ENCODE measurements at places on chromosomes 3 and 15. TPM values are rescaled to one million over a fixed set of nuclear protein-coding genes. Genes with fewer than 3 reads are reported as not detected.

GRCh38 chr3:66702126-66702525 lies 201.3 kb upstream of the LRIG1 start:
- DNase-seq, result no peak
- no peaks in the 10 kb centered on the region for H3K27me3 ChIP-seq
- no peaks in the 10 kb centered on the region for H3K4me1 ChIP-seq

DNA sequence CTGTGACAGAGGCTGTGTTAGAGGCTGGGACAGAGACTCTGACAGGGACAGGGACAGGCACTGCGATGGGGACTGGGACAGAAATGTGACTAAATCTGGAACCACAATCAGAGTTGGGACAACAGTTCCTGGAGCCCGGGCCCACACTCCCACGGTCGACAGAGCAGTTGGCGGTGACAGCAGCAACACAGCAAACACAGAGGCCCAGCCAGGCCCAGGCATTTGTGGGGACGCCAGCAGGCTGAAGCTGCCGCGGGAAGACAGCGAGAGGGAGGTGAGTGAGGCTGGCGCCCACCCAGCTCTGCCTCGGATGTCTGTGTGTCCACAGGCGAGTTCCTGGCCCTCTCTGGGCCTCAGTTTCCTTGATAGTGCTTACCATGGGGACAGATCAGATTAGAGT lies 9.3 kb upstream of the HCN4 start:
- H3K27me3 ChIP-seq, result no peaks in the 10 kb centered on the region
- no peak overlapping the region for H3K27ac ChIP-seq
- H3K4me3 ChIP-seq, result no peak overlapping the region
- DNase-seq, result no peak
- no peaks in the 10 kb centered on the region for H3K36me3 ChIP-seq

DNA sequence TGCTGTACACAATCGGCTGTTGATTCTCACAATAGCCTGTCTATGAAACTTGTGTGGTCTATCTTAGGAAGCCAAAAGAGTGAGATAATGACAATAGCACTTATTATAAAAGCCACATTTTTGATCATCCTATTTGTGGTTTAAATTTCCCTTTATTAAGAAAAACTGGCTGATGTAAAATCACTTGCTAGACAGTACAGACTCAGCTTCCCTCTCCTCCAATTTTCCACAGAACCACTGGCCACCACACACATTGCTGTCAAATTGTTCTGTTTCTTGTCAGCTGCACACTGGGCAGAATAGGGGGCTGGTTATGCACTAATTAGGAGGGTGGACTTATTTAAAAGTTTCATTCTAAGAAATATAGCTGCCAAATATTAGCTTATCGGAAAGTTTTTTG lies 425.9 kb downstream of the EPHA3 start:
- no peaks in the 10 kb centered on the region for H3K4me1 ChIP-seq
- no peak for DNase-seq
- no peaks in the 10 kb centered on the region for H3K36me3 ChIP-seq
- H3K27me3 ChIP-seq, result no peaks in the 10 kb centered on the region
- no peak overlapping the region for H3K4me3 ChIP-seq
- H3K27ac ChIP-seq, result no peak overlapping the region

- DNase-seq, result no peak
- no peaks in the 10 kb centered on the region for H3K36me3 ChIP-seq
- no peak overlapping the region for H3K27ac ChIP-seq
- H3K4me3 ChIP-seq, result no peak overlapping the region
- H3K27me3 ChIP-seq, result no peaks in the 10 kb centered on the region
Measured at GRCh38 chr3:184165543-184165942, 9.1 kb upstream of the AP2M1 start.

DNA sequence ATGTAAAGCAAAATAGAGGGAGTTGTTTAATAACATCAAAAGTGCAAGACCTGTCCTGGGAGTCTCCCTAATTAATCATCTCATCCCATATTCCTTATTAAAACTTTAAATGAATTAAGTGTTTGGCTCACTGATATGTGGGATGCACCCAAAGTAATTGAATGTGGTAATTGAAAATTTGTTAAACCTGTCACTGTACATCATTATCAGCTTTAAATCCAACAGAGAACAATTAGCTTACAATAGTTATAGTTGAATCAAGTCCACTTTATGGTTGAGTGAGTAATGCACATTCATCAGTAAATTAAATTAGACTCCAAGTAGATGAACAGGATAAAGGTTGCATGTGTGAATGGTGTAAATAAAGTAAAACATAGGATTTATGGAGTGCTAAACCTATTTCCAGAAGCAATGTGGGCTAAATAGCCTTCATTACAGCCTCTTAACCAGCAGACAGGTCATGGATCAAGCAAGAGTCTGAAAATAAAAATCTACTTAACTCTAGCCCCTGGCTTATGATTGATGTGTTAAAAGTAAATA lies 608.2 kb upstream of the CCDC54 start:
- no peak overlapping the region for H3K27ac ChIP-seq
- H3K4me3 ChIP-seq, result no peak overlapping the region
- DNase-seq, result no peak
- no peaks in the 10 kb centered on the region for H3K36me3 ChIP-seq
- H3K27me3 ChIP-seq, result no peaks in the 10 kb centered on the region

DNA sequence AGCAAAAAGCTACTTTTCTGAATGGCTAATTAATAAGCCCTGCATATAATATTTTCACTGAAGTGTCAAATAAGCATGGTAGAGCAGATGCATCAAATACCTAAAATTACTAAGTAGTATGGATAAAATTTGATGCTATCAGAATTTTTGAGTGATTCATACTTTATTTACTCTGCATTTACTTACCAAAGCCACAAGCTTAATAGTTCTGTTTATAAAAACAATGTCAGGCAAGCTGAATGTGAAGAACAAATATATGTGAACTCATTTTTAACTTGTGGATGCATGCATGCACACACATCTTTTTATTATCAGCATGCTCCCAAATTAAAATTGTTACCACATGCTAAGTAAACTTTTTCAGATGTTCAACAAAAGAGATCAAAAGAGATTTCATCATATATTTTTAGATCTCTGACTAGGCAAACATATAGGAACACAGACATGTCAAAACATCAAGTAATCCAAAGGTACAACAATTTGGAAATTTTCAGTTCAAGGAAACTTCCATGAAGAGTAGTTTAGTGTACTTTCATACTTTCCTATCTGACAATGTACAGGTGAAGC lies 969.4 kb downstream of the ROBO1 start:
- no peak for DNase-seq
- H3K4me3 ChIP-seq, result no peak overlapping the region
- H3K36me3 ChIP-seq, result no peaks in the 10 kb centered on the region
- H3K4me1 ChIP-seq, result peaks cover 7% of the 10 kb centered on the region
- H3K27ac ChIP-seq, result no peak overlapping the region

SEMA5B gene
- 1.9 TPM for total RNA-seq

SERINC4 gene
- not detected for total RNA-seq

CACNA1D gene
- 38.2 TPM for total RNA-seq

IL17RB gene
- 4.5 TPM for total RNA-seq

UTS2B gene
- 0.69 TPM for total RNA-seq

TMEM40 gene
- total RNA-seq, result not detected

All from adrenal gland (tissue), 19 donors.